Stimulated activated CD4-positive, alpha-beta T cell treated with anti-CD3 and anti-CD28 coated beads, TNF-alpha, amount 100 ng/mL, for 1 hour (primary cell): ENCODE measurements at places on chromosomes 13 and 19.

- no peak for DNase-seq
Observed at GRCh38 chr19:4694211-4694987, 24.3 kb upstream of the MYDGF start.

- DNase-seq: no peak
Observed at GRCh38 chr19:38059897-38060296, 152.9 kb downstream of the SIPA1L3 start.

GRCh38 chr19:39926170-39926760, 8.2 kb downstream of the FCGBP start:
- DNase-seq: no peak

DNA sequence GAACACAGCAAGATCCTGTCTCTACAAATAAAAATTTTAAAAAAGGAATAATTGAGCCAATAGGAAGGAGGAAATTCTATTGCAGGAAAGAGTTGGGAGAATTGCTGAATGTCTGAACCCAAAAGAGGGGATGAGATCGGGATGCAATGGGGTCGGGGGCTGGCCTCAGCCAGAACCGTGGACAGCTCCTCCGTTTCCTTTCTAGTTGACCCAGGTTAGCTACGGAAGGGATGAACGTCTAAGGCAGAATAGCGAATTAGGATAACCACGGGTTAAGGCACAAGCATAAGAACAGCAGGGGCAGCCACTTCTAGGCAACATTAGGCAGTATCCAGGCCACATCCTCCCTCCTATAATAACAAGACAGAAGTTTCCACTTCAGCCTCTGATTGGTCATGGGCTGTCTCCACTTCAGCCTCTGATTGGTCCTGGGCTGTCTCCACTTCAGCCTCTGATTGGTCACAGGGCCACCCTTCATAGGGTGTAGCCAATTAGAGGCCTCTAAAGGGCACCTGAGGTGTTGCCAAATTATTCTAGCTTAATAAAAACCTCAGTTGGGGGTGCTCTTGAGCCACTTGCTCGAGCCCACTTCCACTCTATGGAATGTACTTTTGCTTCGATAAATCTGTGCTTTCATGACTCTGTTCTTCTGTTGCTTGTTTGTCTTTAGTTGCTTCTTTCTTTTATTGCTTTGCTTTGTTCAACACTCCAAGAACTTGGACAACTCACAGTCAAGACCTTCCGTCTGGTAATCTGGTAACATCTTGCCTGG, 24.9 kb upstream of the TPM4 start:
- DNase-seq: no peak

- DNase-seq: no peak
Observed at GRCh38 chr19:5324947-5325346, 15.7 kb downstream of the PTPRS start.

DNA sequence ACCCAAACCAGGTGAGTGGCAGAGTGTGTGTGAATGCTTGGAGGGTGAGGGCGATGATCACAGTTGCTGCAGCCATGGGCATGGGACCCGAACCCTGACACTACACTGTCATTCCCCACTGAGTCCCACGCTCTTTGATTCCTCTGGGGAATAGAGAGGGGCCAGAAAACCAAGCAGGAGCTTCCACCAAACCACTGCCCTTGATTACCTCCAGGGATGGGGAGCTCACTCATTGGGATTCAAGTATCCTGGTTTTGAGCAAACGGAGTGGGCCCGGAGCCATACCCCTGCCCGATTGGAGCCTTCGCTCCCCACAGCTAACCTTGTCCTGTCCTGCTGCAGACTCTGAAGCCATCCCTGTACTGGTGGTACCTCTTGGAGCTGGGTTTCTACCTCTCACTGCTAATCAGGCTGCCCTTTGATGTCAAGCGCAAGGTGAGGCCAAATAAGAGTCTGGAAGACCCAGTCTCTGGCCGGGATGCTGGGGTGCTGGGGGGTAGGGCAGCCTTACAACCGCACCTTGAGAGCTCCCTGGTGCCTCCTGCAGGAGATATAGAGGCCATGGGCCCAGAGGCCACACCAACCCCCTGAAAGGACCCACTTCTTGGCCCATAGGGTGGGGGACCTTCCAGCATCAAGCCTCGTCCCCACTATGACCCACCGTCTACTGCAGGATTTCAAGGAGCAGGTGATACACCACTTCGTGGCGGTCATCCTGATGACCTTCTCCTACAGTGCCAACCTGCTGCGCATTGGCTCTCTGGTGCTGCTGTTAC, 47.3 kb downstream of the CERS4 start:
- DNase-seq: no peak

GRCh38 chr13:20350819-20351218, 118.7 kb upstream of the GJB6 start:
- DNase-seq: no peak
